ENCODE measurements at places on chromosomes 5 and 9.

GRCh38 chr5:178757049-178757809 lies 26.8 kb upstream of the ZNF354A start:
- DNase-seq, result no peak

DNA sequence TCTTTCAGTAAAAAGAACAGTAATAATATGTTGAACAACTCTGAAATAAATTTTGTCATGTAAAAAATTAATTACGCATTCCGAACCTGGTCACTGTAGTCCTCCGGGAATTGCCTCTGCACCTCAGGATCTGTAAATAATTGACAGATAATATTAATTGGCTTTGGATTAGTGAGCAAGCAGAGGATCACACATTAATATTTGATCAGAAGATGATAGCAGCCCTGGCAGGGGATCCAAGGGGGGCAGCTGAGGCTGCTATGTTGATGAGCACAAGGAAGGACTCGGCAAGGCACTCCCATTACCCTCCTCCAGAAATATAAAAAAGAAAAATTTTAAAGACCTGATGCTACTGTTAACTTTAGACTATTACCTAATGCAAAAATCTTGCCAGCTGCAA lies 137.4 kb downstream of the DENND1A start:
- no peak for DNase-seq

DNA sequence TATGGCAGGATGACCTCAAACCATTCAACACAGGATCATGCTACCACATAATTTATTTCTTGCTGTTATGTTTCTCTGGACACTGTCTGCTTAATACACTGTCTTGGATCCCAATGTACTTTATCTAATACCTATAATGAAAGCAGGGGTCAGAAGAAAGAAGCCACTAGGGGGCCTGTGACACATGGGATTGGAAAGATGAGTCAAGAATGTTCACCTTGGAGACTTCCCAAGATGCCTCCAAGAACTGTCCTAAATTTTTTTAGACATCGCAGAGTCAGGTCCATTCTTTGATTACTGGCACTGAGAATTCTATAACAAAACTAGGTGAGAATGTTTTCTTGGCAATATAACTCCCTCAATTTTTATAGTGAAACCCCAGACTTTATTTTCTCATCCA lies 305.8 kb upstream of the SMARCA2 start:
- DNase-seq, result no peak

DNA sequence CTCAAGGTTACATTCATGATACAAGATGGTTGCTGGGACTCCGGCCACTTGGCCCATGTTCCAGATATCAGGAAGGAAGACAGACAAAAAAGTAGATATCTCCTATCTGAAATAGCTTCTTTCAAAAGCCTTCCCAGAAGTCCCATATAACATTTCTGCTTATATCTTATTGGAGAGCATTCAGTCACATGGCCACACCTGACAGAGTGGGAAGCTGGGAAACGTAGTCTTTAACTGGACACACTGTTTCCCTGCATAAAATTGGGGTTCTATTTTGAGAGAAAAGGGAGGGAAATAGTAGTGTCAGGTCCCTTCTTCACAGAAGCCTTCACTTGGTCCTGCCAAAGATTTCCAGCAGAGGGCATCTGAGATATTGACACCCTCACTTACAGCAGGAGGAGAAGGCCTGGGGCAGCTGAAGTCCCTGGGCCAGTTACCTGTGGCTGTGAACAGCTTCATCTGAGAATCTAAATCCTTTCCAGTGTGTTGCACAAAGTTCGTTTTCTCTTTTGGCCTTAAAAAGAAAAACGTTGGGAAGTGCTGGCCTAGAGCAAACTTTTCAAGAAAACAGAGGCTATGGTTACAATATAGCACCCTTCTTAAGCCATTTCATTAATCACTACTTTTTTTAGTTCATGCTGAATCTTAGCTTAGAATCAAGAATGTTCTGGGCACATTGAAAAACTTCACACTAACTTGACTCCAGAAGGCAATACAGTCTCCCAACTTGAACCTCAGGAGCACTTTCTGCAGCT lies 33.5 kb downstream of the SPEF2 start:
- peak; percentile 56 for DNase-seq

GRCh38 chr5:121478636-121479035 lies 373.0 kb upstream of the FTMT start:
- no peak for DNase-seq
